ENCODE measurements at places on chromosomes 11 and 22. TPM values are rescaled to one million over a fixed set of nuclear protein-coding genes. Genes with fewer than 3 reads are reported as not detected.

- DNase-seq: no peak
Measured at GRCh38 chr22:45667486-45667885, 4.1 kb upstream of the ATXN10 start.

- peak; percentile 39 for DNase-seq
Measured at GRCh38 chr22:34414467-34415440, 494.5 kb upstream of the LARGE1 start.

DNA sequence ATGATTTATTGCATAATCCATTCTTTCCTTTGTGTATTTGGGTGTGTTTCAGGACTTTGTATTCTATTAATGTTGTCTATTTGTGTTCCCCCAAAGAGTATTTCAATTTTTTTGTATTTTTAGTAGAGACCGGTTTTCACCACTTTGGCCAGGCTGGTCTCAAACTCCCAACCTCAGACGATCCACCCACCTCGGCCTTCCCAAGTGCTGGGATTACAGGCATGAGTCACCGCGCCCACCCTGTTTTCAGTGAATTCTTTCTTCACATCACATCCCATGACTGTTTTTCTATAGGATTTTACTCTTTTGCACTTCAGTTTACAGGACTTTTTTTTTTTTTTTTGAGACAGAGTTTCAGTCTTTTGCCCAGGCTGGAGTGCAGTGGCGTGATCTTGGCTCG is 46.3 kb downstream of the RBX1 start:
- DNase-seq: no peak

The SLC22A8 gene
- total RNA-seq: not detected

The OR4P4 gene
- total RNA-seq: not detected

The TTC12 gene
- 9.9 TPM for total RNA-seq

DNA sequence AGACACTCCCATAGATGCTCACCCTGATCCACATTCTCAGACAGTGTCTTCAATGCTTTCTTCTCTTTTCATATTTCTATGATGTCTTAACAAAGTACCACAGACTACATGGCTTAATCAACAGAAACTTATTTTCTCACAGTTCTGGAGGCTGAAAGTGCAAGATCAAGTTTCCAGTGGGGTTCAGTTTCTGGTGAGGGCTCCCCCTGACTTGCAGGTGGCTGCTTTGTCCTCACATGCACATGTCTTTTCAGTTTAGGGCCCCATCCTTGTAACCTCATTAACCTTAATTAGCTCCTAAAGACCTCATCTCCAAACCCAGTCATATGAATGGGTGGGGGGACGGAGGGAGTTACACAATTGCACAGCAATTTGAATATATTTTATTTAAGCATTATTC is 335.8 kb downstream of the AASDHPPT start:
- DNase-seq: no peak

DNA sequence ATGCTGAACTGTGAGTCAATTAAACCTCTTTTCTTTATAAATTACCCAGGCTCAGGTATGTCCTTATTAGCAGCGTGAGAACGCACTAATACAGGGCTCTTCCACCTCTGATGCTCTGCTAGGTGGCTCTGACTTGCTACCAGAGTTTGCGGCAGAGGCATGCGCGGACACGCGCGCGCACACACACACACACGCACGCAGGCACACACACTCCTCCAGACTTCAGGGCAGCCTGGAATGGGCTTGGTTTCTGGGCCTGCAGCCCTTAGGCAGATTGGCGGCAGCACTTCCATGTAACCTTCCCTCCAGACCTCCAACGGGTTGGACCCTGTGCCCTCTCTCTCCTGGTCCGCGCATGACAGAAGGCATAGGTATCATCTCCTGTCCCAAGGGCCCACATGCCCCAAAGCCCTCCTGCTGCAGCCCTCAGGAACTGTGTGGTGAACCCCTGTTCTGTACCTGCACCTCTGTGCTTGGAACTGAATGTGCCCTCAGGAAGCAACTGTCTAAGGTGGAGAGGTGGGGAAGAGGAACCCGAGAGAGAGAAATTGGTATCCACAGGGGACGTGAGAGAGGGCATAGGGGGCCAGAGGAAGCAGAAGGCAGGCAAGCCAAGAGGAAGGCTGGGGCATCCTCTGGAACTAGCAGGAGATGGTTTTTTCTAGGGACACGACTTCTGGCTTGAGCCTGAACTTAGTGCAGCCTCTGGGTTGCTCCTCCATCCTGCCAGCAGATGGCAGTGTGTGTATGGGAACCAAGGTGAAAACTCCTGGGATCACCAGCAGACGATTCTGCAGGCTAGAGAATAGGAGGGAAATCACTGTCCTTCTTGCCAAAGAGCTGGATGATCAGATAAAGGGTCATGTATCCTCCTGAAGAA is 23.4 kb upstream of the RIC3 start:
- no peak for DNase-seq

DNA sequence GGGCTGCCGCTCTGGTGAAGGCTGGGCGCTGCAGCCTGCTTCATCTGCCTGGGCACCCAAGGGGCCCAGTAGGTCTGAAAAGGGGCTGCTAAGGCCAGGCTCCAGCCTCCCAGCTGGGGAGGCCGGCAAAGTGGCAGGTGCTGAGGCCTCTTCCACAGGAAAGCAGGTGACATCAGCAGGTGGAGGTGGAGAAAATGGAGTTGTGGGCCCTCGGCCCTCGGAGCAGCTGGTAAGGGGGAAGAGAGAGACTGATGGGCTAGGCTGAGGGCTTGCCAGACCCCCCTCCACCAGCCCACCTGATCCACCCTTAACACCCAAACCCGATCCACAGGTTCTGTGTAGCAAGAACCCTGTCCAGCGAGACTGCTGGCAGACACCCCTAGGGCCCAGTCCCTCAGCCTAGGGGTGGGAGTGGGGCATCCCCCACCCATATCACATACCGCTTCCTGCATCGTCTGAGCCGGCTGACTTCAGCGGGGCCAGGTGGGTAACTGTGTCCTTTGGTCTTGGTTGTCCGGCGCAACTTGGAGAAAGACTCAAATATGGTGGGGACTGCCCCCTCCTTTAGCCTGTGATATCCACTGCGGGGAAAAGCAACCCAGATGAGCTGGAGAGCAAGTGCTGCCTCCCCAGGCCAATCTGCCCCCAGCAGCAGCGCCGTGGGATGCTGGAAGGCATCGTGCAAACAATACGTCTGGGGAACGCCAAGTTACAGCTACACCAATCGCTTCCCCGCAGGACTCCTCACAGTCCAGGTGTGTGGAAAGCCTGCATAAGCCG is 1.5 kb downstream of the THAP7 start:
- no peak for DNase-seq

The SESN3 gene
- total RNA-seq: 6.4 TPM

The SCGB1C1 gene
- total RNA-seq: not detected
